Activated CD8-positive, alpha-beta memory T cell treated with anti-CD3 and anti-CD28 coated beads, Interleukin-2, amount 10 ng/mL, durations not matched to agents 7 days and 5 days (primary cell): ENCODE measurements at places on chromosomes 3 and 15.
A peak's percentile ranks its signal among the peaks of the same experiment; 100 is the strongest.

DNA sequence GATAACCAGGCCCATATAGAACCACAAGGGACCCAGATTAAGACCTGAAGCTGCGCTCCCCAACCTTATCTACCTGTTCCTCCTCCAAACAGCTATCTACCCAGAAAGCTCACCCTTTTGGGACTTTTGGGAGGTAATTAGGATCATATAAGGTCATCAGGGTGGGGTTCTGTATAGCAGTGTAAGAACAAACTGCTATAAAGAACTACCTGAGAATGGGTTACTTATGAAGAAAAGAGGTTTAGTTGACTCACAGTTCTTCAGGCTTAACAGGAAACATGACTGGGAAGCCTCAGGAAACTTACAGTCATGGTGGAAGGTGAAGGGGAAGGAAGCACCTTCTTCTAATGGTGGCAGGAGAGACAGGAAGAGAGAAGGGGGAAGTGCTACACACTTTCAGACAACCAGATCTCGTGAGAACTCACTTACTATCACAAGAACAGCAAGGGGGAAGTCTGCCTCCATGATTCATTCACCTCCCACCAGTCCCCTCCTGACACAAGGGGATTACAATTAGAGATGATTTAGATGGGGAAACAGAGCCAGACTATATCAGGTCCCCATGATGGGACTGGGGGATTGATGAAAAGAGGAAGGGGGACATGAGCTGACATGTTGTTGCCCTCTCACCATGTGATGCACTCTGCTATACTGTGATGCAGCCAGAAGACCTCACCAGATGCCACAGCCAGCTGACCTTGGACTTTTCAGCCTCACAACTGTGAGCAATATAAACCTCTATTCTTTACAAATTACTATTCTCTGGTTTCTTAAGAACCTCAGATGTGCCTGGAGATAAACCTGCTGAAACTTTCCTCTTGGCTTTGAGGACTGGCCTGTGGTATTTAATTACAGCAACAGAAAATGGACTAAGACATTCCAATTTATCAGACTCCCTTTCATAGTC lies 15.3 kb upstream of the FMN1 start:
- no peak overlapping the region for H3K27ac ChIP-seq
- no peaks in the 10 kb centered on the region for H3K27me3 ChIP-seq
- H3K4me3 ChIP-seq = no peak overlapping the region

- H3K27ac ChIP-seq = no peak overlapping the region
- H3K36me3 ChIP-seq = peaks cover 66% of the 10 kb centered on the region
- no peak for DNase-seq
These were observed 79.8 kb upstream of the ACKR4 start for GRCh38 chr3:132517311-132517710.

DNA sequence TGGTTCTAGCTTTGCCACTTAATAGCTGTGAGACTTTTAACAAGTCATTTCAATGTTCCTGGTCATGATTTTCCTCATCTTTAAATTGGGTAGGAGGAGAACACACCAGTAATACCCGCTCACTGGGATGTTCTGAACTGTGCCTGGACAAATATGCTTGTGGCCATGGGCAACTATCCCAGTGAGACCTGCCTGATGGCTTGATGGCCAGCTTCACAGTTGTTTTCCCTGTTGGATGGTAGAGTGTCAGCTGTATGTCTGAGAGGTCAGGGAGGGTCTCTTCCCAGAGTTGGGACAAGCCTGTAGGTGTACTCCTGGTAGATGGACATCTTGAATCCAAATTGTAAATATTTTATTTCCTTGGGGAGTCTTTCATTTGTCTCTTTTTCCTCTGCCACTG lies 92.5 kb upstream of the PFN2 start:
- no peaks in the 10 kb centered on the region for H3K36me3 ChIP-seq
- H3K4me3 ChIP-seq = no peak overlapping the region
- no peak for DNase-seq
- no peak overlapping the region for H3K27ac ChIP-seq
- no peaks in the 10 kb centered on the region for H3K4me1 ChIP-seq
- peaks cover 25% of the 10 kb centered on the region for H3K27me3 ChIP-seq

DNA sequence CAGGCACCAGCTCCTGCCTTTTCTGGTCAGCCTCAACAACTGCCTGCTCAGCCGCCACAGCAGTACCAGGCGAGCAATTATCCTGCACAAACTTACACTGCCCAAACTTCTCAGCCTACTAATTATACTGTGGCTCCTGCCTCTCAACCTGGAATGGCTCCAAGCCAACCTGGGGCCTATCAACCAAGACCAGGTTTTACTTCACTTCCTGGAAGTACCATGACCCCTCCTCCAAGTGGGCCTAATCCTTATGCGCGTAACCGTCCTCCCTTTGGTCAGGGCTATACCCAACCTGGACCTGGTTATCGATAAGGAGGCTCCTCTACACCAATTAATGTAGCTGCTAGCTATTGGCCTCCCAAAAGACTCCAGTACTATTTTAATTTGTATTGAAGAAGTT lies 38.9 kb downstream of the TFG start:
- peaks cover 47% of the 10 kb centered on the region for H3K36me3 ChIP-seq
- DNase-seq = no peak
- no peak overlapping the region for H3K27ac ChIP-seq
- H3K4me3 ChIP-seq = no peak overlapping the region
- H3K27me3 ChIP-seq = no peaks in the 10 kb centered on the region

DNA sequence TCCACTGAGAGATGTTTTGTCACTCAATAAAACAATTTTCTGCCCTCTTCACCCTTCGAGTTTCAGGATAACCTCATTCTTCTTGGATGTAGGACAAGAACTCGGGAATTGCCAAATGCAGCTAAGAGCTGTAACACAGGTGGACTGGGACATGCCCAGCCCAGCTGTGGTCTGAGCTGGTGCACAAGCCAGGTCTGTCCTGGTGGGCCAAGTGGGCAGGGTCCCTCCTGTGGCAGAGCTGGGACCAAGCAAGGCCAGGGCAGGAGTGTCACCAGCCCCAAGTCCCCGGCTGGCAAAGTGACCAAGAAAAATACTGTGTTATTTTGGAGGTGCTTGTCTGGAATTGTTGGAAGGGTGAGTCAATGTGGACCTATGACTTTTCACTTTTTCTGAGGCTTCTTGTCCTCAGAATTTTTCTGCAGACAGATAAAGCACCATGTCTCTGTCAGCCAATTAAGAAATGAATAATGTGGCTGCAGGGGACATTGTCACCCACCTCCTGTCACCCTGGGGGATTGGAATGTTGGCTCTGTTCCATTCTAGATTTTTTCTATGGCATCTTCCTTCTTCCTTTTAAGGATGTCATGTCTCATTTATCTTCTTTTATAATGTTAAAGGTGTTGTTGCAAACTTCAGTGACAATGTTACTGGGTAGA lies 645.2 kb upstream of the EPHA6 start:
- H3K36me3 ChIP-seq = no peaks in the 10 kb centered on the region
- no peak overlapping the region for H3K27ac ChIP-seq
- no peak for DNase-seq

DNA sequence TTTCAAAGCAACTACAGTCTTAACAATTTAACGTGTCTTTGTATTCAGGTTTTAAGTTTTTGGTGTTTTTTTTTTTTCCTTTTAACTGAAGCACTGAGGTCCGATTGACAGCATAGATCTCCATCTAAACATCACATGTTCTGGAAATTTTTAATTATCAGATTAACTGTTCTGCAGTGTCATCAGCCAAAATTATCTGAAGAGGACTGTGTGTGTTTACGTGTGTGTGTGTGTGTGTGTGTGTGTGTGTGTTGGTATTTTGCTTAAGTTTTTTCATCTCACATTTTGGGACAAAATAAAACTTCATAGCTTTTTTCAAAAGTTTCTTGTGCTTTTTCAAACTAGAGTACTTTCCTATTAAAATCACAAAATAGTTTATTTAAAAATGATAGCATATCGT lies 1.8 kb downstream of the PIK3CA start:
- H3K4me1 ChIP-seq = peaks cover 29% of the 10 kb centered on the region
- peaks cover 10% of the 10 kb centered on the region for H3K27me3 ChIP-seq
- no peak overlapping the region for H3K4me3 ChIP-seq
- peak overlapping the region; percentile 93 for H3K27ac ChIP-seq

DNA sequence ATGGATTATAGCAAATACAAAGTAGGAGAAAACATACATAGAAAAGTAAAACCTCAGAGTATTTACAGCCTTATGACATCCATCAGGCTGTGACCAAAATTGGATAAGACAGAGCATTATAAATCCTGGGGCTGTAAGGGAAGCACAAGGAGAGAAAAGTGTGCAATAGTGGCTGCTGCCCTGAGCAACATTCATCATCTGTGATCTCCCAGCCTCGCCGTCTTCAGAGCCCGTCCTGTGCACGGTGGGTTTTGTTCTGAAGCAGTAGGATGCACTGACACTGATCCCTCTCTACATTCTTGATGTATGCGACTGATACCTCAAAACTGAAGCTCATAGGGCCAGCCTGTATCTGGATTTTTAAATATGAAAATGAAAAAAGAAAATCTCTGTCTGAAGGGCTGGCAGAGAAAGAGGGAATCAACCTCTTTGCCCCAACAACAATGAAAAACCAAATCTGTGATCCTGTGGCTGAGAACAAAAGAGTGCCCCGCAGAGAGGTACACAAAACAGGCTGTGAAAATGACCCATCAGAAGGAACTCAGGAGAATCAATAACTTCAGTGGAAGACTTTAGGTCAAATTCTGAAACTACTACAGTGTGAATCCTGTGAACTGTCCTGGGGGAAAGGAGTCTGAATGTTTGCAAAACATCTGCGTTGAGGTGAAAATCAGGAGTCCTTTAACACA lies 8.2 kb upstream of the RTP4 start:
- H3K36me3 ChIP-seq = no peaks in the 10 kb centered on the region
- peaks cover 11% of the 10 kb centered on the region for H3K4me1 ChIP-seq
- H3K27me3 ChIP-seq = no peaks in the 10 kb centered on the region

GRCh38 chr15:68364028-68364659 lies 67.8 kb downstream of the ITGA11 start:
- no peaks in the 10 kb centered on the region for H3K36me3 ChIP-seq
- H3K27me3 ChIP-seq = peaks cover 10% of the 10 kb centered on the region
- no peak overlapping the region for H3K27ac ChIP-seq

DNA sequence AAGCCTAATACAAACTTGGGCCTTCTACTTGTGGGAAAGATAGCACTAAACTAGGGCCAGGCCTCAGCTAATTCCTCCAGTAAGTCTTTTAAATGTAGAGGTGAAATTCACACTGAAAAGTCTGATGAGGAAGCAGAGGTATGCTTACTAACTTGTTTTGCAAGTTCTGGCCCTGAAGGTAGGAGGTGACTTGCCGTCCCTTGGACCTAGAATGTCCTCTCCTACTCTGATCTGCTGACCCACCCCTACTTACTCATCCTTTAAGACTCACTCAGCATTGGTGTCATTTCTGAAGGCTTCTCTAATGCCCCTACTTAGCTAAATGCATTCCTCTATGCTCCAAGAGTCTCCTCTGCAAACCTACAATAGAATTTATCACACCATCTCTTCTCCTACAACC lies 19.4 kb downstream of the RIOX2 start:
- H3K4me3 ChIP-seq = no peak overlapping the region
- H3K4me1 ChIP-seq = peaks cover 14% of the 10 kb centered on the region
- H3K27me3 ChIP-seq = no peaks in the 10 kb centered on the region
- peaks cover 69% of the 10 kb centered on the region for H3K36me3 ChIP-seq

- H3K36me3 ChIP-seq = no peaks in the 10 kb centered on the region
- no peak overlapping the region for H3K27ac ChIP-seq
- DNase-seq = no peak
- peaks cover 13% of the 10 kb centered on the region for H3K27me3 ChIP-seq
- no peak overlapping the region for H3K4me3 ChIP-seq
These were observed 126.8 kb upstream of the PFN2 start for GRCh38 chr3:150097588-150097890.

DNA sequence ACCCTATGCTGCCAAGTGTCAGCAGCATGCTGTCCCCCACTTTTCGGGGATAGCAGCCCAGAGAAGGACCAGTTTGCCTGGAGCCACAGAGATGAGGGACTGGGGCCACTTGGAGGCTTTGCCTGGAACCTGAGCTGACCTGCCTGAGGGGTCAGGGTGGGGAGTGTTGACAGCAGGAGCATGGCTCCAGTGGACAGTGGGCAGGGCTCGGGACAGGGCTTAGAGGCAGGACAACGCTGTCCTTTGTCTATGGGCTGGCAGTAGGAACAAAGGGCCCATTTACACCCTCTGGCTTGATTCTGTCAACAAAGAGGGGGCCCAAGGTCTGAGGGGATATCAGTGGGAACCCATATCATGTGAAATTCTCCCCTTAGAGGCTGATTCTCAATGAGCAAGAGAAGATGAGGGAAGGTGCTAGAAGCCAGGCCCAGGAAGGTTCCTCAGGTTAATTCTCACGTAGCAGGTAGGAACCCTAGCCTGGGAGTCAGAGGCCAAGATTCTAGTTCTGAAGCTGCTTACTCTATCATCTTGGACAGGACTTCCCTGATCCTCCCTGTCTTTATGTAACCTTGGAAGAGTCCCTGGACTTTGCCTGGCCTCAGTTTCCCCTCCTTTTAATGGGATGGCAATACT lies 29.7 kb upstream of the HHATL start:
- H3K4me1 ChIP-seq = no peaks in the 10 kb centered on the region
- H3K36me3 ChIP-seq = no peaks in the 10 kb centered on the region
- no peak for DNase-seq
- no peak overlapping the region for H3K27ac ChIP-seq
- no peak overlapping the region for H3K4me3 ChIP-seq

DNA sequence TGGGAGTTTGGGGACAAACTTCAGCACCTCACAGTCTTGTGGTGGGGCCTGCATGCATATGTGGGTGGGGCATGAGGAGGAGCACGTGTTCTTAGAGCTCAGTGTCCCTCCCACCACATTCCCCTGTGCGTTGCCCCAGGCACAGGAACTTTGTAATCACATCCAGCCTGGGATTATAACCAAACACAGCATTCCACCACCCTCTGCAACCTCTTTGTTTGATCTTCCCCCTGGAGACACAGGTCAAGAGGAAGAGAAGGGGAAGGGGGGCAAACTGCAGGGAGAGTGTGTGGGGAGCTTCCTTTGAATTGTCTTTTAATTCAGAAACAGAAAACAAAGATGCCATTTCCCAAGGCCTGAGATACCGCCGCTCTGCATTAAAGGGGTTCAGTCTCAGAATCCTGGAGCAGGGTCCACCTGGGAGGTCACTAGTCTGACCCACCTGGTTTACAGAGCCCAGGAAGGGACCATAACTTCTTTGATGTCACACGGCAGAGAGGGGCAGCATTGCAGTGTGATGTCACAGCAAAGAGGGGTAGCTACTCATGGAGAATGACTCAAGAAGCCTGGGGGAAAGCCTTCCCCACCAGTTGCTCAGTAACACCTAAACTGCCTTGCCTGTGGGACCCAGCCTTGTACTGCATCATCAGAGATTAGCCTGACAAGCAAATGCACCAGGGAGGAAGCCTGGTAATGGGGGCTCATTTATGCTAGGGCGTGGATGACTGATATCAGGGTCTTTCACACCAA lies 106.3 kb upstream of the RNU6-1 start:
- no peak for DNase-seq
- peaks cover under 1% of the 10 kb centered on the region for H3K27me3 ChIP-seq
- H3K27ac ChIP-seq = peak overlapping the region; percentile 86
- H3K4me1 ChIP-seq = peaks cover 11% of the 10 kb centered on the region
- peaks cover 5% of the 10 kb centered on the region for H3K36me3 ChIP-seq
